ENCODE measurements at places on chromosomes 7 and 10.

GRCh38 chr7:75599244-75599781, 107.2 kb downstream of the SPDYE5 start:
- DNase-seq = peak; percentile 71

GRCh38 chr7:33601884-33602283, 303.5 kb upstream of the BMPER start:
- no peak for DNase-seq

- DNase-seq = no peak
Observed at GRCh38 chr10:90321132-90321816, 536.6 kb downstream of the HTR7 start.

DNA sequence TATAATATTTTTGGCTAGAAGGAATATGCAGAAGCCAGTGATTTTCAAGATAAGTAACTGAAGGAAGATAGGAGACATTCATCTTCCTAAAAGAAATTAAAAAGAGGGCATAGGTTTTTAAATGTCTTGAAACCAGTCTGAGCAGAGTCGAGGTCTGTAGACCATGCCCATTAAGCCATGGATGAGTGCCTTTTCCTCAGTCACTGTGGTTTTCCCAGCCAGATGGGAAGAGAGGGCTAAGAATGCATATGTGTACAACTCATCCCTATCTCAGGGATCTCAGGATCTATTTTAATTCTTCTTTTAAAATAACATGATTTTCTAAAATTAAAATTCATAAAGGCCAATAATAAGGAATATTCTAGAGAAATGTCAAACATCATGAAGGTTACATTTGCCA, 112.8 kb downstream of the PPP1R3A start:
- no peak for DNase-seq

GRCh38 chr7:96184783-96185182, 137.1 kb downstream of the SLC25A13 start:
- DNase-seq = no peak

DNA sequence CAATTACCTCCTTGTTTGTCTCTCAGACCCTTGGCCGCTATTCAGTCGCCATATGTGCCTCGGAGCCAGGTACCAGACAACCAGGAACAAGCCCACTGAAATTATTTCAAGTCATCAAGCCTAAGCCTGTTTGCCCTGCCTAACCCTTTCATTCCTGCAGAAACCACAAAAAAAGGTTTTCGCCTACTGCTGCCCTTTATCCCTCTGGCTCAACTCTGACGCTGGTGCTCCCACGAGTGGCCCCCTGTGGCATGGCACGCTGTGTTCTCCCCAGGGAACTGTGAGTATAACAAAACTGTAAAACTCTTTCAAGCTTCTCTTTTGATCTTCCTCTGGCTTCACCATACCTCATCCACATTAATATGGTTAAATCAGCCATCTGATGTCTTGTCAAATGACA, 215.7 kb upstream of the CDC14C start:
- DNase-seq = no peak

GRCh38 chr10:94308866-94309265, 53.9 kb downstream of the NOC3L start:
- no peak for DNase-seq

GRCh38 chr7:9149499-9150082, 716.2 kb downstream of the NXPH1 start:
- DNase-seq = no peak

GRCh38 chr10:91908337-91909116, 759 bp downstream of the FGFBP3 start:
- peak; percentile 88 for DNase-seq

DNA sequence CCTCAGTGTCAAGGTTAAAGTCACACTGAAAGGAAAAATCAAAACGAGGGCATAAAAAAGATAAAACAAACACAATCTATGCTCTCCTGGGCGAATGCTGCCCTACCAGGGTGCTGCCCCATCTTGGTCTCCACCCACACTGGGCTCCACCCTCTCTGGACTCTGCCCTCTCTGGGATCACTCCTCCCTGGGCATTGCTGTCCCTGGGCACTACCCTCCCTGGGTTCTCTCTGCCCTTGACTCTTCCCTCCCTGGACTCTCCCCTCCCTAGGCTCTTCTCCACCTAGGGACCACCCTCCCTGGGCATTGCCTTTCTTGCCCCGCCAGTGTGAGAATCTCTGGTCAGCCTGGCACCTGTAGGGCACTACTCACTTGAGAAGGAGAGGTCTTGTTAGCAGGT, 8.6 kb downstream of the GDF2 start:
- peak; percentile 59 for DNase-seq

GRCh38 chr7:70523249-70523988, 608.5 kb upstream of the GALNT17 start:
- DNase-seq = no peak

Measured in left forelimb (tissue), 1 donor.